Lung microvascular endothelial cell (primary cell): ENCODE measurements at places on chromosomes 3 and 15.
A peak's percentile ranks its signal among the peaks of the same experiment; 100 is the strongest.

DNA sequence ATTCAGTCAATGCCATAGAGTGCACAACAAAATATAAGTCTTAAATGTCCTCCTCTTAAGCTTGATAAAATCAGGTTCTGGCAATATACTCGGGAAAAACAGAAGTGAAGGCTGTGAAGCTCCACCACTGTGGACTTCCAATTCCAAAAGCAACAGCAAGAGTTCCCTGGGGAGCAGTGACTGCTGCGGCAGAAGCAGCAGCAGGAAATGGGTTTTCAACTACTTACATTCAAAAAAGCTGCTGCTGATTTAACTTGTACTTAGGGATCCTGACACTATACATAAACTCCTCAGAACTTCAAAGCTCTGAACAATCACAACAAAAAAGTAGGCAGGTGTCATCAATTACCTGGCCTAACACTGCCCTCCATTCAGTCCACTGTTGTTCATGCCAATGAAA, 4.7 kb downstream of the CEP152 start:
- peak; percentile 15 for DNase-seq

DNA sequence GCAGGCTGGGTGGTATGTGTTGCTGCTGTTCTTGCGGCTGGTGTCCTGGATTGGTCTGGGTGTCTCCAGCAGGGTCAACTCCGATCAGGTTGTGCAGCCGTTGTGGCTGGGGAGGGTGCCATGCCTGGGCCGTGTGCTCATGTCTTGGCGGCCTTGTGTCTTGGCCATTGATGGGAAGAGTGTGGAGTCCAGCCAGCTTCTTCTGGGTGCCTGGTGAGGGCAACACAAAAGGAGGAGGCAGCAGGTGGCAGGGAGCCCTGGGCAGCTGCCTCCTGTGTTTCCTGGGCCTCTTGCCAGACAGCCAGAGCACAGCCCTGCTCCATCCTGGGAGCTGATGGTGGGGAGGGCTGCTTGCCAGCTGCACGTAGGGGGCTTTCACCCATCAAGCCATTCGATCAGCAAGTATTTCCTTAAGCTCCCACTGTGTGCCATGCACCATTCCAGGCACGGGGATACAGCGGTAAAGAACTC, 4.3 kb downstream of the CHAC1 start:
- no peak for DNase-seq

- DNase-seq = peak; percentile 25
Measured at GRCh38 chr3:142498397-142499180, 50.8 kb upstream of the XRN1 start.

DNA sequence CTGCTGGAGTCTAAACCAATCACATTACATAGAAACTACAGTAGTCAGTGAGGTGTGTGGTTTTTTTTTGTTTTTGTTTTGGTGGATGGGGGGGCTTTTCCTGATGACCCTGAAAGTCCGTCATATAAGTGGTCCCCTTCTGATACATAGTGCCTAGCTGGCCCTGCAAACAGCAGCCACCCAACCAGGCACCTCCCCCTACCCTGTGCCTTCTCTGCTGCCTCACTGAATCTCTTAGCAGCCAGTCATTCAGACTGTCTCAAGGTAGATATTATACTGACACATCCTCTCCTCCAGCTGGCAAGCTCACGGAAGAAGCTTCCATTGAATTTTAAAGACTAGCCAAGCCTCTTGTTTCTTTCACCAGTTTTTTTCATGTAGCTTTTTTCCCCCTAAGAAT, 21.4 kb downstream of the SYN2 start:
- no peak for DNase-seq

DNA sequence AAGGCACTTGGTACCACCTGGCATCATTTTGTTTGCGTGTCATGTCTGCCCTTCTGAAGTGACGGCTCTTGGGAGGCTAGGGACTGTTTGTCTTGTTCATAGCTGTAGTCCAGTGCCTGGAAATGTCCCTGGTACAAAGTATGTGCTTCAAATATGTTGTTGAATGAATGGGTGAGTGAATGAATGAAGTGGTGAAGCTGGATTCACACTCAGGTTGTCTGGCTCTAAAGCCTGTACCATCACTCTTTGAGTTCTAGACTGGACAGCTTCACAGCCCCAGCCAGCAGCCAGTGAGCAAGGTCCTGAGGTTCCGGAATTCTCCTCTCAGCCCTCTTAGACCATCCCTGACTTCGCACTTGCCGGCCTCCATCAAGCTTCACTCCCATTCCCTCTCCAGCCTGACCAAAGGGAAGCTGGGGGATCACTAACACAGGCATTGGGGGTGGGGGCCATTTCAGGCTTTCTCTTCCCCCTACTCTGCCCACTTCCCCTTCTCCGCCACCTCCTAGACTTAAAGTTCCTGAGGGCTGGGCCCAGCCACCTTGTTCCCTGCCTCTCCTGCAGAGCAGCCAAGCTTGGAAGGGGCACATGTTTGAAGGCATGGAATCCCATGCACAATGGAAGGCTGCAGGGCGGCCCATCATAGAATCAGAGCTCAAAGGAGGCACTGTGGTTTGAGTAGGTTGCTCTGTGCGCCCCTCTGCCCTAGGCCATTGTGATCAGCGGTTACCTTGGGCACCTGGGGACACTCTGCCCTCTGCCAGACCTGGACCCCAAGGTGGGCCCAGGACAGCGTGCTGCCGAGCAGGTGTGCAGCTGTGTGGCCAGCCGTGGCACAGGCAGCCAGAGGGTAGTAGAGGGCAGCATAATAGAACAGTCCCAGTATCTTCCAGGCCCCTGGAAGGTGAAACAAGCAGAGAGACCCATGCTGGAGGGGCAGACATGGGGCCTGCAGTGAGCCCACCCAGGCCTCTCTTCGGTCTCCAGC, 7.7 kb downstream of the STRA6 start:
- DNase-seq = no peak

DNA sequence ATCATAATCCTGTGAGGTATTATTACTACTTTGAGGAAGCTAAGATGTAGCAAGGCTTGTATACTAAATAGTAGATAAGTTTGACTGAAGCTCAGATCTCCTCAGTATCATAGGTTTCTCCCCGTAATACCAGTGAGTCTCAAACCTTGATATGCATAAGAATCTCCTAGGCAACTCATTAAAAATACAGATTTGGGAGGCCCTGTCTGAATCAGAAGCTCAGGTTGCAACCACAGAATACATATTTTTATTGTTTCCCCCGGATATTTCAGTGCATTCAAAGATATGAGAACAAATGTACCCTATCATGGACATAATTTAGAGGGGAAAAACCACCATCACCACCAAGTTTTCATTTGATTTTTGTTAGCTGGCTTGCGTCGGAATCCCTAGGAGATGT, 242.1 kb upstream of the C2CD4B start:
- no peak for DNase-seq

GRCh38 chr3:120469440-120469839, 18.6 kb upstream of the FSTL1 start:
- DNase-seq = no peak

- DNase-seq = no peak
Measured at GRCh38 chr15:29134239-29134638, 135.4 kb downstream of the NSMCE3 start.

GRCh38 chr3:43023746-43024145, 44.6 kb downstream of the GASK1A start:
- DNase-seq = no peak

DNA sequence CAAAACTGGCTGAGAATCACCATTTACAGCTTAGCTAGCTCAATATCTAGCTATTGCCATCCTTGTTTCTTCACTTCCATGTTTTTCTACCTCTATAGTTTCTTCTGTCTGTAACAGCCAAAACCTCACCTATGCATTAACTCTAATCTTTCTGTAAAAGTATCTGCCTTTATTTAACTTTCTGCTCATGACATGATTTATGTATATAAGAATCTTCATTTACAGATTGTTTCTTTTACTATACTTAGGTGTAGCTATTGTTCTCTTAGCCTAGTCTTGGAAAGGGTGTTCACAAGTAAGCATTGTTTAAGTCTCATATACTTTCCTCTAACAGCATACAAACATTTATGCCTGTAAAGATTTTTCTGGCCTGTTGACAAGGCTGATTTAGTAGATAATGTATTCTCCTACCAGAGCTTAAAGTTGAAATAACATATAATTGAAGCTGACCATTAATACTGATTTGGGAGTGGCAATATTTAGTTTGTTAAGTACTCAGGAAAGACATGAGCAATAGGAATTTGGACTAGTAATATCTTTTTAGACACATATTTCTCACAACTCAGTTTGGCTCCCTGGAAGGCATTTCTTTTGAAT, 9.4 kb downstream of the FILIP1L start:
- DNase-seq = no peak

- no peak for DNase-seq
Measured at GRCh38 chr15:51924156-51925068, 47.2 kb downstream of the LEO1 start.

- DNase-seq = no peak
Measured at GRCh38 chr3:51381333-51381705, 3.8 kb upstream of the MANF start.
